ENCODE measurements at places on chromosomes 2 and 18.
A peak's percentile ranks its signal among the peaks of the same experiment; 100 is the strongest.

- no peak for DNase-seq
Measured at GRCh38 chr2:237916296-237916695, 50.5 kb upstream of the UBE2F start.

GRCh38 chr2:127637725-127638252 lies 8.2 kb upstream of the GPR17 start:
- peak; percentile 91 for DNase-seq

GRCh38 chr2:213148572-213149261 lies 2.7 kb downstream of the IKZF2 start:
- DNase-seq: peak; percentile 20

- peak; percentile 59 for DNase-seq
Measured at GRCh38 chr18:77131652-77132368, 773 bp downstream of the MBP start.

All from cardiac fibroblast (primary cell).